ENCODE measurements at places on chromosomes 7 and 10.
A peak's percentile ranks its signal among the peaks of the same experiment; 100 is the strongest.

DNA sequence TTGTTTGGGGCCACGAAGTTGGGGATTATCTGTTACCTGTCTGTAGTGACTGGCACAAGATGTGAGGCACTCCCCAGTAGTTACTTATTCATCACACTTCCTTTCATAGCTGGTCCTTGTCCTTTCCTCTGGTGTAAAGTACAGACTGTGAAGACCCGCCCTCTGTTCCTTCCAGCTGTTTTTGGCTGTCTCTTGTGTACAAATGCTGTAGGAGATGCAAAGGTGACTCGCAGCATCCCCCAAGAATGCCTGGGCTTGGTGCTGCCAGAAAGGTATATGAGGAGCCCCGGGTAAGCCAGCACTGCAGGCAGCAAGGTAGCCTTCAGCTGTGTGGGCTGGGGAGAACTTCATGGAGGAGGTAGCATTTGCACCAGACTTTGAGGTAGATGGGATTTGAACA is 236.6 kb downstream of the EBF3 start:
- no peak for DNase-seq

DNA sequence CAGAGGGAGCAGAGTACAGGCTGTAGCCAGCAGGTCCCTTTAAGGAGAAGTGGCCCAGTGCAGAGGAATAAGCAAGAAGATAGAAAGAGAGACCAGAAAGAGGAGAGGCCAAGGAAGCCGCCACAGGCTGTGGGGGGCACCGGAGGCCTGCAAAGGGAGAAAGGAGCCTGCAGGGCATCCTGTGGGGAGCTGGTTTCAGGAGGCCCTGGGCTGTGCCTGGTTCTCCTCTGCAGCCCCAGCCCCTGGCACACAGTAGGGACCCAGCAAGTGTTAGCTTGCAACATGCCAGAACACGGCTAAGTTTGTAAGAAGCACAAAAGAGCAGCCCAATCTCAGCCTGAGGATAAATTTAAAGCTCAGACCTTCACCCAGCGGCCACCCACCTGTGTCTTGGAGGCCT is 12.3 kb upstream of the C10orf71 start:
- no peak for DNase-seq

DNA sequence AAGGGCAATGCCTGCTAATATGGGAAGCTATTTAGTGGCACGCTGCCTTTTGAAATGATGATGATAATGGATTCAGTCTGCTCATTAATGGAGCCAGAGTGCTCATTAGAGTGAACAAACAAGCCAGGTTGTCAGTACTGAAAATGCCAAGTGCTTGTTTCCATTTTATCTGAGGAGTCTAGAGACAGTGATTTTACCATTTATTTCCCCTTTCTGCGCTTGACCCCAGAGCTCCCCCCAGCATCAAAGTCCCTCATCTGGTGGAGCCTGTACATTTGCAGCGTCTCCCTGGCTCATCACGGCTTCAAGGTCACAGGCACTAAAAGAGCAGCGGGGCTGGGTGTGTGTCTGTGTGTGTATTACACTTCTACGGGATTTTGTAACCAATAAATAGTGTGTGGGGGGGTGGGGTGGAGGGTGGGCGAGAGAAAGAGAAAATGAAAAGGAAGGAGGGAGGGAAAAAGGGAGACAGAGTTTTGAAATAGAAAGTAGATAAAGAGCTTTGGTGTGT is 553.8 kb downstream of the TFEC start:
- DNase-seq = peak; percentile 4

DNA sequence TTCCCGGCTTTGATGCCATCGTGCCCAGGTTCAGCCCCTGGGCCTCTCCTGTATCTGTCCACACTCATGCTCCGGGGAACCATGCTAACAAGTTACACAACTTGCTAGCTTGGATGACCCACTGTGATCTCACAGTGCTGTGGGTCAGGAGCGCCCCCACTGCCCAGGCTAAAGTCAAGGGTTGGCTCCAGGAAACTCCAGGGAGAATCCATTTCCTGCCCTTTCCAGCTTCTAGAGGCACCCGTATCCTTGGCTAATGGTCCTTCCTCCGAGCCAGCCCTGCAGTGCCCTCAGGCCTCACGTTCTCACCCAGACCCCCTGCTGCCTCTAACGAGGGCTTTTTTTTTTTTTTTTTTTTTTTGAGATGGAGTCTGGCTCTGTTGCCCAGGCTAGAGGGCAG is 19.5 kb downstream of the AMZ1 start:
- no peak for DNase-seq

DNA sequence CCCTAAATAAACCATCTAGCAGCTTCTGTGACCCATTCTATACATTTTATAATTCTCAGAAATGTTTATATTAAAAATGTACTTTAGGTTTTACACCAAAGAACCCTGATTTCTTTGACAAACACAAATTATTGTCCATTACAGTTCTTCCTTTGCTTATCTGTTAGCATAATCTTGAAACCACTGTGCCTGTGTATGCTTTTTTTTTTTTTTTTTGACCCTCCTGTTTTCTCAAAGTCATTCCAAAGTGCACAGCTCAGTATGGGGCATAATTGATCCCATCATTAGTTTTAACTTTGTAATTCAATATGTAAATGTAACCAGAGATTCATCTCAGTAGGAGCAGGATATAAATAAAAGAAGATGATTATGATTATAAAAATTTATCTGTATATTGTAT is 229.3 kb downstream of the DGKB start:
- no peak for DNase-seq

- DNase-seq = no peak
Observed at GRCh38 chr10:49486009-49486408, 52.9 kb downstream of the ERCC6 start.

- DNase-seq = no peak
Observed at GRCh38 chr7:119694506-119694905, 578.5 kb upstream of the KCND2 start.

DNA sequence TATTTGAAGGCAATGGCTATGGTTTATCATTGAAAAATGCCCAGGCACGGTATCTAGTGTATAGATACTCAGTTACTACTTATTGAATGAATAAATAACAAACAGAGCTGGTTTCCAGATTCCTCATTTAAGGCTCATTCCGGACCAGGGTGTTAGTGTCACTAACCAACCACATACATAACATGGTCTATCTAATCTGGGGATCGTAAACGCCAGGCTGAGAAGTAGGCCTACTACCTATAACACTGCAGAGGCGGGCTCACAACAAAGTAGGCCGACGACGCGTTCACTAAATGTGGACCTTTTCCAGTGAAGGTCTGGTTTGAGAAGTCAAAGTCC is 423 bp downstream of the LSM5 start:
- no peak for DNase-seq

GRCh38 chr10:100888957-100889356 is 23.8 kb upstream of the SLF2 start:
- DNase-seq = no peak

DNA sequence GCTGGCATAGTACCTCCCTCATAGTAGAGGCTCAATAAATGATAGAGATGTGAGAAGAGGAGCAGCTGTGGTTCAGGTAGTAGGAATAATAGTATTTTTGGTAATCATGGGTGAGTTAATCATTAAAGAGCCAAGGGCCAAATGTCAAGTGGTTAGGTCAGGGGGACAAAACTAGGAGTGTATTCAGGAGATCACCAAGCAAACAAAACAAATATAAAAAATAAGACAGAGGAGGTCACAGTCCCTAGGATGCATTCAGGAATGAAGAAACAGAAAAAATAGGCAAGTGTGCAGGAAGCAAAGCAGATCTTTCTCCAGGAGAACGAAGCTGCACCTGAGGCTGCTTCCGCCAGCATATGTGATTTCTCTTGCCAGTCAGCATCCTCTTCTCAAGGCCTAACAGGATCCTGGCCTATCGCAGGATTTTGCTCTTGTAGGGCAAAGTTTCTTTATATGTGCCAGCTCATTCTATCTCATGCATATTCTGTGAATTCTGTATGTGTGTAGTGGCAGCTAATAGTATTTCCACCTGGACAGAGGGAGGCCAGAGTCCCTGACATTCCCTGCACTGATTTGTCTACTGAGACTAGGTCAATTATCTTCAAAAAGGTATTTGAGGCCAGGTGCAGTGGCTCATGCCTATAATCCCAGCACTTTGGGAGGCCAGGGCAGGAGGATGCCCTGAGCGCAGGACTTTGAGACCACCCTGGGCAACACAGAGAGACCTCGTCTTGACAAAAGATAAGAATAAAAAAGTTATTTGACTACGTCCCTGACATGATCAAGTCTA is 82.7 kb downstream of the AKR1D1 start:
- no peak for DNase-seq

- DNase-seq = no peak
Observed at GRCh38 chr10:120562956-120563355, 105.9 kb downstream of the PLPP4 start.

GRCh38 chr10:102963756-102964025 is 45.6 kb downstream of the CNNM2 start:
- DNase-seq = no peak

DNA sequence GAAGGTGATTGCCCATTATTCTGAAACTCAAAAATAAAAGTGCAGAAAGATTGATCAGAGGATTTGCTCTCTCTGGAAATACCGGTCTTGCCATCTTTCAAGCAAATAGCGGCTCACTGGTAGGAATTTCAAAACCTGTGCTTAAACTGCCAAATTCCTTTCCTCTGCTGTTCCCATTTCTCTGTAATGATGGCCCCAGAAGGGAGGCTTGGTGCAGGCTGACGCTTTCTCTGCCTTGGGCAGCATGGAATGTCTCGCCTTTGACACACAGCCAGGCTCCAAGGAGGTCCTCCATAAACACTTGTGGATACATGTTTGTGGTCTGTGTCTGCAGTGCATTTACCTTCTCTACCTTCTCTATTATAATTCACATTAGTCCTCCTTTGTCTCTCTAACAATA is 146.8 kb downstream of the HIBADH start:
- no peak for DNase-seq

DNA sequence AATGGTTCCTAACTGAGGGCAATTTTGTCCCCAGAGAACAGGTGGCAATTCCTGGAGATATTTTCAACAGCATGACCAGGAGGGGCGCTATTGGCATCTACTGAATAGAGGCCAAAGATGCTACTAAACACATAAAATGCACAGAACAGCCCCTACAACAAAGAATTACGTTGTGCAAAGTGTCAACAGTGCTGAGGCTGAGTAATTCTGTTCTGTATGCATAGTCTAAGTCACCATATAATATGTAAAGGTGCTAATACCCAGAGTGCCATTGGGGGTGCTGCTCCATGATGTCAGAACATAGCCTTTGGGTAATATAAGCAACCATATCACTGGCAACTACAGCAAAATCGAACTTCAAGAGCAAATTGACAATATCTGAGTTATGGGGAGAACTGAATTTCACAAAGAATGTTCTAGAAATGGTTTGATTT is 213.3 kb upstream of the PHYHIPL start:
- no peak for DNase-seq

Data from GM10248 (cell line).